ENCODE measurements at places on chromosomes 11 and 22.

GRCh38 chr11:9139628-9140357 lies 48.4 kb upstream of the SCUBE2 start:
- DNase-seq: no peak

DNA sequence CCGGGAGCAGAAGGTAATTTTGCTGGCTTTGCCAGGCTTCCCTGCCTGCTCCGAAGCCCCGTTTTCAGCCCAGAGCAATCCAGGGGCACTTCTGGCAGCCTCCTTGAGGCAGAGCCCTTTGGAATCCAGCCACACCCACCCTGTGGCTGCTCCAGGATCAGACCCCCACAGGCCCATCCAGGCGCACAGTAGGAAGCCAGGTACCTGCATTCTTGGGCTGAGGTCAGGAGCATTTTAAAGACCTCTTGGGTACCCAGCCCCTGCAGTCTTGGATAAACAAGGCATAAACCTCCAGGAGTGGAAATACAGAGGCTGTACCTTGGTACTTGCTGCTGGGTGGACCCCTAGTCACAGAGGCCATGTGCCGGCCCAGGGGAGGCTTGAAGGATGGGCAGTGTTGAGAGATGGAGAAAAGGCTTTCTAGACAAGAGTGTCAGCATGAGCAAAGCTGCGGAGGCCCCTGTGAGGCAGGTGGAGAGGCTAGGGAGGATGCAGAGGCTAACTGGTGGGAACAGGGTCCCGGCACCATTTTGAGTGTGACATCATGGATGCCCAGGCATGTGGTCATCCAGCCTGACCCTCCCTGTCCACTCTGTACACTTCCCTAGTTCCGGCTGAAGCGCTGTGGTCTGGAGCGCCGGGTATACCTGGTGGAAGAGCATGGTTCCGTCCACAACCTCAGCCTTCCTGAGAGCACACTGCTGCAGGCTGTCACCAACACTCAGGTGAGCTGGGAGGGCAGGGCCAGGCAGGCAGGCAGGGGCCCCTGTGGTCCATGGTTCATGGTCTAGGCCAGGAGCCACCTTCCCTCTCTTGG lies 3.9 kb downstream of the MUS81 start:
- peak; percentile 36 for DNase-seq

DNA sequence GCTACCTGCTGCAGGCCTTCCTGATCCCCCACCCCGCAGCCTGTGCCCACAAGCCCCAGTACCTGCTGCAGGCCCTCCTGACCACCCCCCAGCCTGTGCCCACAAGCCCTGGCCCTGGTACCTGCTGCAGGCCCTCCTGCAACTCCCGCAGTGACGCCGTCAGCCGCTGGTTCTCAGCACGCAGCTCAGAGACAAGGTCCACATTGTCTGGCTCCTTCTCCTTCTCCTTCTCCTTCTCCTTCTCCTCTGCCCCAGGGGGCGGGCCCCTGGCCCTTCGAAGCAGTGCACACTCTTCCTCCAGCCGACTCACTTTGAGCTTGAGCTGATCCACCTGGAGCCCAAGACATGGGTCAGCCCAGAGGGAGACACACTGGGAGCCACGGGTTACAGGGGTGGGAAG lies 9.1 kb downstream of the CARD10 start:
- no peak for DNase-seq

DNA sequence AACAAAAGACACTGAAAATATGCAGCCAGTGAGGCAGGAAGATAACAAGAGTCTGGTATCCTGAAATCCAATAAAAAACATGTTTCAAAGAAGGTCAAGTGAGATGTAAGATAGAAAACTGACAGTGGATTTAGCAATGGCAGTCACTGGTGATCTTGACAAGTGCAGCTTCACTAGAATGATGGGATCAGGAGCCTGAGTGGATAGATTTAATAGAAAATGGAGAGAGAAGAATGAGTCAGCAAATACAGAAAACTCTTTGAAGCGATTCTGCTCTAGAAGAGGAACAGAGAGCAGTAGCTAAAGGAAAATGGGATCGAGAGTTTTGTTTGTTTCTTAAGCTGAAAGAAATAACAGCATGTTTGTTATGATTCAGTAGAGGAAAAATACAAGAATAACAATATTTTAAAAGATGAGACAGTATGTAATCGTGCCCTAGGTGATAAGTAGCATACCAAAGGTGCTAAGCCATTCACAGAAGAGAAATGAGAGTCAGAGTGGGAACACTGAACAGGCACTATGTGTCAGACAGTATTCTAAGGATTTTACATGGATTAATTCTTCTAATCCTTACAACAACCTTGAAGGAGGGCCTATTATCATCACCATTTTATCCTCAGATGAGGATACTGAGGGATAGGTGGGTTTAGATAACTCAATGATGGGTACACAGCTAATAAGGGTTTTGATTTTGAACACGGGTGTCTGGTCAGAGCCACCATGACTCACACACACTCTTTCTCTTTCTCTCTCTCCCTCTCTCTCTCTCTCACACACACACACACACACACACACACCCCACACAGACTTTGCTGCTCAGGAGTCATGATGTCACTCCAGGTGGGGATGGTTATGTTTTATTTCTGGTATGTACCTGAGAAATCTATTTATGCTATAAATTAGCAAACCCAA lies 36.3 kb downstream of the MRE11 start:
- no peak for DNase-seq

DNA sequence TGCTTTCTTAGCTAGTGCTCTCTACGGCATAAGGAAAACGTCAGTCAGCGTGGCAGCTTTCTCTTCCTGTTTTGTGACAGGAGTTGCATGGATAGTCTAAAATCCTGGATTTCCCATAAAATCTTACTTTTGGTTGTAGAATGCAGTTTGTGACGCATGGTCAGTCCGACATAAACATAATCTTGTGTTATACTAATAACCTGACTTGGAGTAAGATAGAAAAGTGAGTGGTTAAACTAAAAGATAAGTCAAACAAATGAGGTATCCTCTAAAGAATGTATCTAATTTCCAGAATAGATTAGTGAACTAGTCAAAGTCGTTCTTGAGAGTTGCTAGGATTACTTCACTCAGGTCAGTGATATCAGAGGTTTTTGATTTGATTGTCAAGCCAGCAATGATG lies 157.6 kb downstream of the PGR start:
- DNase-seq: no peak

GRCh38 chr22:50160947-50161346 lies 9.6 kb upstream of the PANX2 start:
- no peak for DNase-seq

DNA sequence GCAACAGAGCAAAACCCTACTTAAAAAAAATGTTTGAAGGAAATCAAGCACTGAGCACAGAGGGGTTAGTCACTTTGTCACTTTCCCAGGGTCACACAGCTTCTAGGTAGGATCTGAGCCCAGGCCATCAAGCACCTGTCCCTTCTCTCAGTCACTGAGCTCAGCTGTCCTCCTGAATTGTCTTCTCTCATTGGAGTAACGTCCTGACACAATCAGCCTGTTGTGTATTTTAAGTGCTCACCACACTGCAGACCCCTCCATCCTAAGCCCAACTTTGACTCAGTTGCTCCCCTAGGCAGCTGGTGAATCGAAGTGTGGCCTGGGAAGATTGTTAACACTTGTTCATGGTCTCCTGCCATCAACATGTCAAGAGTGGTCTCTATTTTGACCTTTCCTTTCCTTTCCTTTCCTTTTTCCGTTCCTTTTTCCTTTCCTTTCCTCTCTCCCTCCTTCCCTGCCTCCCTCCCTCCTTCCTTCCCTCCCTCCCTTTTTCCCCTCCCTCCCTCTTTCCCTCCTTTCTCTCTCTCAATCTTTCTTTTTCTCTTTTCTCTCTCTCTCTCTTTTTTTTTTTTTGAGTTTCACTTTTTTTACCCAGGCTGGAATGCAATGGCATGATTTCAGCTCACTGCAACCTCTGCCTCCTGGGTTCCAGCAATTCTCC lies 76.1 kb downstream of the PIWIL3 start:
- DNase-seq: no peak

DNA sequence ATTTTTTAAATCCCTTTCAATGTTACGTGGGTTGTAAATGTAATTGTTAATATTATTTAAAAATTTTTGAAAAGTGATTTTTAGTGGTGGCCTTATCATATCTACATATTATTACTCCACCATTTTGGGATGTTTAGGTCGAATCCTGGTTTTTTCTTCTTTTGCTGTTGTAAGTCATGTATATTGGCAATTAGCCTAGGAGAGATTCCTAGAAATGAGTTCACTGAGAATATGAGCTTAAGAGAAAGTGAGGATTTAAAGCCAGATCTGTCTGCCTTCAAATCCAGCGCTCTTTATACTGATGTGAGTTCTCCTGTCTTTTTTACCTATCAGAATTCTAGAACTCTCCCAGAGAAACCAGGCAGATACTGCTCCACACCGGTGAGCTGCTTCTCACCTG lies 56.1 kb downstream of the PTPRJ start:
- DNase-seq: no peak

- no peak for DNase-seq
Observed at GRCh38 chr22:43174941-43175531, 11.9 kb downstream of the TTLL12 start.

- DNase-seq: peak; percentile 40
Observed at GRCh38 chr22:36293606-36294292, 40.8 kb downstream of the APOL1 start.

DNA sequence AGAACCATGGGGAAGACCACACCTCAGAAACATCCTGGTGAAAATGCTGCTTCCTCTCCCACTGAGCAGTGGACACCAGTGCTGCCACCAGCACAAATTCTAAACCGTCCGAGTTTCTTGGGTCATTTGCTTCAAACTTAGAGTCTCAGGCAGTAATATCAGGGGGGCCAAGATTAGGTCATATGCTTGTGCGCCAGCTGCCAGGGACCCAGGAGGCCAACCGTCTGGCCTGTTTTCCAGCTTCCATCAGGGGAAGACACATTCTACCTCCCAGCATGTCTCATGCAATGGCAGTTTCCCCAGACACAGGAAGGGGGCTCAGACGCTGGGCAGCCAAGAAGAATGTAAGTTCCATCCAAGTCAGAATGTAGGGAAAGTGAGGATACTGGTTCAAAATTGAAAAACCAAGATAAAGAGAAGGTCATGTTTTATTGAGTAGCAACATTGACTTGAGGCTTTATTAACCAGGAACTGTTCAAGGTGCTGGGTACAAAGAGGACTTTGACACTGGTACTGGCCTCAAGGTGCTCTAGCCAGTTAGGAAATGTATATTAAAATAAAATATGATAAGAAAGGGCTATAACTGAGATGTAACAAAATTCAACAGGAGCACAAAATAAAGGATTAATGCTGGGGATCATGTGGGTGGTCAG lies 59.7 kb upstream of the EED start:
- no peak for DNase-seq

- DNase-seq: peak; percentile 69
Observed at GRCh38 chr11:19259487-19260345, 19.0 kb upstream of the E2F8 start.

GRCh38 chr11:9516113-9516512 lies 55.3 kb downstream of the ZNF143 start:
- no peak for DNase-seq

GRCh38 chr11:83158357-83158786 lies 1.4 kb downstream of the PCF11 start:
- DNase-seq: no peak

DNA sequence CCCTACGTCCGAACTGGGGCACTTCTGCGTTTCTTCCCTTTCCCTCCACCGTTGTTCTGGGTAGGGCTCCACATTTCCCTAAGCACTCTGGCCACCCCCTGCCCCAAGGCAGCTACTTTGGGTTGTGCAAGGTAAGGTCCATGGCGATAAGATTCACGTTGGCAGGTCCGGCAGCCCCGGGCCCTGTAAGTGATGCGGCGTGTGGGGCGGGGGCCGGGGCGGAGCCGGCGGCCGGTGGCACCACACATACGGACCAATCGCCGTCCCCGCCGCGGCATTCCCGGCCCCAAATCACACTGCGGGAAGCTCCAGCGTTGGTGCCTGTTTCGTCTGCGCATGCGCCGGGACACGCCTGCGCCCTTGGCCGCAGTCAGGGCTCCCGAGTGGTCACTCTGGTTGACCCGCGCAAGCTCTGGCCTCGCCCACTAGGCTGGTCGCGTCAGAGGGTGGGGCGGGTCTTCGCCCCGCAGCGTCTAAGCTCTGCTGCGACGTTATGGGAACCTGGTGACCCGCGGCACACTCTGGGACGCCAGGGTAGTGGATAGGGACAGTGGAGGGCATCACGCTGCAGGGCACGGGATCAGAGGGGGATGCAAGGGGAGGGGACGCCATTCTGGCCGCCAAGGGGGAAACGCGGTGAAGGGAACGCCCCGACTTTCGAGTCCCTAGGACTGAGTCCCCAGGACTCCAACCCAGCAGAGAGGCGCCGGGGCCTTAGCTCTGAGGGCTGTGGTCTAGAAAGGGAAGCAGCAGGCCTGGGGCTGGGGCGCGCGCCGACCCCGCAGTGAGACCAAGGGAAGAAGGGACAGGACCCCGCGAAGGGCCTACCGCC lies 1.6 kb downstream of the FADS1 start:
- peak; percentile 98 for DNase-seq

- DNase-seq: peak; percentile 69
Observed at GRCh38 chr11:2883979-2884815, 1.4 kb downstream of the CDKN1C start.

DNA sequence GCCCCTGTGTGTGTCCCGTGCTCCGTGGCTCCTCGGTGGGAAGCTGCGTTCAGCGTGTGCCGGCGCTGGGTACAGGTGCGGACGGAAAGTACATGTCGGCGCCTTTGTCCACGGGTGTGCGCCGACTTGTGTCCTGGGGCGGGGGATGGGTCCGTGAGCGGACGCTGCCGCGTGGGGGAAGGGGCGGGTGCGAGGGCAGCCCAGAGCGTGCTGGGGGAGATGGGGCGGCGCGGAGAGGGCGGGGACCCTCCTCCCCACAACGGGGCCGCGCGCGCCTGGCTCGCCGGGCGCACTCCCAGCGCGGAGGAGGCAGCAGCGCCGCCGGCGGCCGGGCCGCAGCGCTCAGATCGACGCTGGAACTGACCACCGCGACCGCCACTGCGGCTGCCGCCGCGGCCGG lies 33.6 kb upstream of the RELT start:
- no peak for DNase-seq

- no peak for DNase-seq
Observed at GRCh38 chr22:24146791-24147353, 34.4 kb upstream of the SUSD2 start.

- DNase-seq: no peak
Observed at GRCh38 chr11:45546366-45546765, 119.1 kb downstream of the CHST1 start.

GRCh38 chr11:62400760-62401159 lies 18.1 kb upstream of the SCGB1A1 start:
- peak; percentile 67 for DNase-seq

GRCh38 chr11:26944866-26945664 lies 48.8 kb upstream of the FIBIN start:
- DNase-seq: no peak

GRCh38 chr22:38872172-38872830 lies at the start of gene CBX6:
TSS of gene CBX6 (minus strand) at chr22:38872216. CDS start at chr22:38872190, 26 bp downstream.
- peak; percentile 97 for DNase-seq

DNA sequence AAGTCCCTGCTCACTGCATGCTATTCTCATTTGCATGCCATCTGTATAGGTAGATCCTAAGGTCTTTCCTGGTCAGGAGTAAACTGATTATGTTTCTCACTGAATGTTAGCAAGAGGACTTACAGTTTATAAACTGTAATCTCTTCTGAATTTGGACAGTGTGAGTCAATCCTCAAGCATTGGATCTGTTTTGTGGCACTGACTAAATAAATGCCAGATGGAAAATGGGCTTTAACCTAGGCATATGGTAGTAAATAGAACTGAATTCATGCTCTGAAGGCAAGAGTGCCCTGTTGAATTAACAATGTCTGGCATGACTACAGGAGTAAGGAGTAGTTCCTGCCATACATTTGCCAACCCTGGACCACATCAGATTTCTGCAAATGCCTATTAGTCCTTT lies 11.4 kb downstream of the FAM181B start:
- DNase-seq: no peak
